ENCODE measurements at places on chromosomes 7 and 10.
A peak's percentile ranks its signal among the peaks of the same experiment; 100 is the strongest.

GRCh38 chr10:381805-382204, 246.6 kb downstream of the ZMYND11 start:
- no peak for DNase-seq

DNA sequence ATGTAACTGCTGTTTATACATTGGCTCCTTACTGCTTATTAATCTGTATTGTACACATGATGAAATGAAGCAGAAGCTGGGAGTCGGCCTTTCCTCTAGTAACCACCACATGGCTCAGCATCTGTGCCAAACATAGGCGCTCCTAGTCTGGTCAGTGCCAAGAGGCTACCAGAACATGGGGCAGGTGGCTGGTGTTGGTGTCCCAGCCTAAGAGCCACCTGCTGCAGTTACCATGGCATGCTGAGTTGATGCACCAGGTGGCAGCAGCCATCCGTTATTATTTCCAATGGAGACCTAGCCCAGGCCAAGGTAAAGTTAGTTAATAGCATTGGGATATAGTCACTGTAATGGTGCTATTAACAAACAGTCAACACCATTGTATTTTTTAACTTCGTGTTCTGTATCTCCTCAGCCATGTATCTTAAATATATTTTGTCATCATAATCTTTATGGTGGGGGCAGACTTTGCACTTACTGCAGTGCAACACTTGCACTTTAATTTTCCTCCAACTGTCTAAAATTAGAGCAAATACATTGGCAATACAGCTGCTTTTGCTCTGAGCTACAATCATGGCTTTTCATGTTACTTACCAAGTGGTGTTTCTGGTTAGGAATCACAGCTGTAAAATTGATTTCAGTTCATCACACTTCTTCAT, 33.1 kb downstream of the HBP1 start:
- peak; percentile 21 for DNase-seq

DNA sequence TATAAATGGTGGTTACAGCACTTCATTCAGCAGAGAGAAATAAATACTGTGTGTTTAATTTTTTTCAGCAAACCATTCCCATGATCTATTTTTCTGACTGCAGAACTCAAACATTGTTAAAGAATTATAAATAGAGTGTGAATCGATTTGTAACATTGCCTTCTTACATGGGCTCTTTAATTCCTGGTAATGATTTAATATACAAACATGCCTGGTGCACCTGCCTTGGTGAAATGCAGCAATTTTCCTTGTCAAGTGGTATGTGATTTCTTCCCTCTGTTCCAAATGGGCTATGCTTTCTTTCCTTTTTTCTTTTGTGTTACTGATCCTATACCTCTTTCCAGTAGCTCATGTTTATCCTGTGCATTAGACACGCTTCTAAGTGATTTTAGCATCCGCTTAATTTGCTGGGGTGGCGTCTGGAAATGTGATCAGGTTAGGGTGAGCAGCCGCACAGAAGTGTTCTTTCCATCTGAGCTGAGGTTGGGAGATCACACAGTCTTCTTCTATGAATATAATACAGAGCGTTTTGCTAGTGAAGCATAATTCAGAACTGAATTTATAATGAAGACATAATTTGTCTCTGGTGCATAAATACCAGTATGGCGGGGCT, 94.3 kb upstream of the ITGB1 start:
- DNase-seq = no peak

DNA sequence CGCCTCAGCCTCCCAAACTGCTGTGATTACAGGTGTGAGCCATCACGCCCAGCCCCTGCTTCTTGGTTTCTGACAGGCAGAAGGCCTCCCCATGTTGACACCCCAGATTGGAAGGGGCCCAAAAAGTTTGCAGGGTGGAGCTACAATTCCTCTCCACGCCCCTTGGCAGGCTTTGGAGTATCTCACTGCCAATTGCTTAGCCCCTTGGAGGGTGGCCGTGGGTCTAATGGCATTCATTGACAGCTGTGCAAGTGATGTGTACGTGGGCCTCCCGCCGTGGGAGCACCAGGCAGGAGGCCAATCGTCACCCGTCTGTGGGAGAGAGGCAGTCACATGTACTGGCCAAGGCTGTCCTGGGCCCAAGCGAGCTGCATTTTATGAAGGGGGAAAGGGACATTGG, 73.7 kb upstream of the PPIF start:
- no peak for DNase-seq

- DNase-seq = no peak
Measured at GRCh38 chr7:7521259-7521658, 14.4 kb downstream of the COL28A1 start.

DNA sequence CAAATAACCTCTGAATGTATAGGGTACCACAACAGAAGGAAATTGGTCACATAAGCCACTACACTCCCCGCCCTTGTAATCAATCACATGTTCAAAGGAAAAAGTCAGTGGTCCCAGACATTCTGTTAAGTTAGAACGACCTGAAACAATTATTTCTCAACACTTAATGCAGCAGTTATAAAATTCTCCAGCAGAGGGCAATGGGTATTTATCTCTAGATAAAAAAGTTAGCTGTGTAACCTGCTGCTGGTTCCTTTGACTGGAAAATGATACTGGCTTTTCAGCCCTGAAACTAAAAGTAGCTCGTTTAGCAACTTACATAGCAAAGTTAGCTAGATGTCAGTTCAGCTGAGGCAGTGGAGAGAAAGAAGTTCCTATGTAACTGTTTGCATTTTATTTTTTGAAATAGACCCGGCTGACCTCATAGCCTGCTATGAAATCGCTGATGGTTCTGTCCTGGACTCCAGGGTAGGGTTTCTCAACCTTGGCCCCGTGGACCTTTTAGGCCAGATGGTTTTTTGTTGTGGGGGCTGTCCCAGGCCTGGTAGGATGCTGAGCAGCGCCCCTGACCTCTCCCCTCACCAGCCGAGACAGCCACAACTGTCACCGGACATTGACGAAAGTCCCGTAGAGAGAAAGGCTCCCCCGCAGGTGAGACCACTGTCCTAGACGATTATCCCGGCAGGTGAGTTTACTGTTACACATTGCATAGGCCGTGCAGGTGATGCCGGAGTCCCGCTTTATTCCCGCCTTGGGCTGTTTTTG, 40.2 kb upstream of the PROSER2 start:
- DNase-seq = peak; percentile 71

- peak; percentile 28 for DNase-seq
Measured at GRCh38 chr10:121615836-121616235, 17.6 kb upstream of the FGFR2 start.

DNA sequence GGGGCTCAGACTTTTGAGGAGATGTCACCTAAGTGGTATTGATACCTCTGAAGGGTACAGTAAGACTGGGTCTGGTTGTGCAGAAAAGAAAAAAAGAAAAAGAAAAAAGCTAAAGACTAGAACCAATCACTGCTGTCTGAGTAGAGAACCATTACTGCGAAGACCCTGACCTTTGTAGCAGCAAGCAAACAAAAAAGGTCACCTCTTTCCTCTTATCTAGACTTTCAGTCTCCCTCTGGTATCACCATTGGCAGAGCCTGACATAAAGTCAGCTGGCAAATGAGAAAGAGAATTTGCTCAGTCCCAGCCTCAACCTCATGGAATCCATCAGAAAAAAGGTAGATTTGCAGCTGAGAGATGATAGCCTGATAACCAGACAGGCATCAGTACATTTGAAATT, 2.6 kb upstream of the DNTT start:
- DNase-seq = no peak

DNA sequence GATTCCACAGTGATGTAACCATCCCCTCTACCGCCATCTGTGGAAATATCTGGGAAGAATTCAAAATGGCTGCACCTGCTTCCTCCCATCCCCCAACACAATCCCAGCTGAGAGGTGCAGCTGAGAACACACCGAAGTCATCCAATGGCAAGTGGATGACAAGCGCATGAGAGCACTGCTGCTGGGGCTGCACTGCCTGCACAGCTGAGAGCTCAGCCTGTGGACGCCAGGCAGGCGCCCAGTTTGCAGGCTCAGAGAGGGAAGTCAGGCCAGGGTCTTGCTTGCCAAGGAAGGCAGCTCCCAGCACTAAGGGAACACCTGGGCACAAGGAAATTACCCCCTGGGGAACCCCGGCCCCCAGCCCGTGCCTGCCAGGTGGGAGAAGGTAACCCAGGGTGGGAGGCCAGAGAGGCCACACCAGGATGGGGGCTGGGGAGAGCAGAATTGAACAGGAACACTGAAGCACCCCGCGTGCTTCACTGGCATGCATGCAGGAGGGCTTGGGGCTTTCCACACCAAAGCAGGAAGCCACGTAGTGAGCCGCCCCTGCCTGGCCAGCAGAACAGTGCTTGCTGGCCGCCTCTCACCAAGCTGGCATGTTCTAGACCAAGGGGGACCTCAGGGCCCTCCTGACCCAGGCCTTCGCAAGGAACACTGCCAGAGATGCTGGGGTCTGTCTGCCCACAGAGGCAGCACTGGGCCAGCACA, 46.2 kb downstream of the FAM53B start:
- DNase-seq = no peak

- no peak for DNase-seq
Measured at GRCh38 chr10:52359441-52359840, 45.4 kb downstream of the DKK1 start.

DNA sequence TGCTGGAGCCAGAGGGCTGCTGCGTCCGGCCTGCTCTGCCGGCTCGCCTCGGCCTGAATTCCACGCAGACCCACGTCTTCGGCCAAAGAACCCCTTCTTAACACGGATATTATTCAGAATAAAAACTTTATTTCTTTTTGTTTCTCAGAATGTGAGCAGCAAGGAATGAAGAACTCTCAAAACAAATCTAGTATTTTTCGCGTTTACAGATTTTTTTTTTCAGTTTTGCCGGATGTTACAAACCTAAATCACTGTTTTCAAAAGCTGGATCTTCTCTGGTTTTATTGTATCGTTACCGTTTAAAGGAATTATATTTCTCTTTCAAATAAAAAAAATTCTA, 4.4 kb upstream of the HOXA2 start:
- no peak for DNase-seq

All from fibroblast of villous mesenchyme (primary cell).